ENCODE measurements at places on chromosomes 7 and 10.

GRCh38 chr7:11317766-11318165 lies 344.1 kb downstream of the PHF14 start:
- DNase-seq: no peak

DNA sequence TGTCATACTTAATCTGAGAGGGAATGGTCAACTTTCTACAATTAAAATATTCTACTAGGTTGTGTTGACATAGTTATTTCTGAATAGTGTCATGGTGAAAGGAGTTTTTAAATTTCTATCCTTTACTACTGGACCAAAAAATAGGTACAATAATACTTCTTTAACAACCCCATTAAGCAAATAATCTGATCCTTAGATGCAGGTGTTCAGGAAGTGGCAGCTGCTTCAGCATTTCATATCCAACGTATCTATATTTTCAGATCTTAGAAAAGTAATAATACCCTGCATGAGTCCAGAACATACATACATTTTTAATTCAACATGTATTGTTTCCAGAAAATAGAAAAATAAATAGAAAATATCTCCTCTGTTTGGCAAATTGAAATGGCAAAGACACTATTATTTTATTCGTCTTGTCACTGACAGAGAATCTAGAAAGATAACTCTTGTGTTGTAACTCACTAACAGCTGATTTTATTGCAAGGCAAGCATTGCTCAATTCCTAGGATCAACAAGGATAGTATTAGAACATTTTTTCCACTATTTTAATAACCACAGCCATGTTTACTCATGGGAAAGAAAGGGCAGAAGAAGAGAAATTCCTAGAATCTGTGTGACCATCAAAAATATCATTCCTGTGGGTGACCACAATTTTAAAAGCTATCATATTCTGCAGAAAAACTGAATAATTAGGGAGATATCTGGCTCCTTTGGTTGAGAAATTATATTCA lies 159.3 kb upstream of the CNTNAP2 start:
- DNase-seq: no peak

DNA sequence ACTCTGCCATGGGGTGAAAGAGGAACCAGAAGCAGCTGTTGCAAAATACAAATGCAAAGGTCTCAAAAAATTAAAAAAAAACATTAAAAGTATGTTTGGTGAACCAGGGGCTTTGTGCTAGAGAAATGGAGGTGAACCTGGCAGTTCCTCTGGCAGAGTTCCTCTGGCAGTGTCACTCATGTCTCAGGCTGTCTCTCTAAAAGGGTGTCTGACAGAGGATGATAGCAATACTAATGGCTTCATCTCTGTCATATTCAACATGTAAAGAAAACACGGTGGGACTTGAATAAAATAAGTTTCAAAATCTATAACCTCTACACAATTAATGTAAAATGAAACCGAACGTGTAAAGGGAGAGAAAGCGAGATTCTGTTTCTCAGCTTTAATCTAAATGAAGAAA lies 375.7 kb upstream of the VWC2 start:
- no peak for DNase-seq

DNA sequence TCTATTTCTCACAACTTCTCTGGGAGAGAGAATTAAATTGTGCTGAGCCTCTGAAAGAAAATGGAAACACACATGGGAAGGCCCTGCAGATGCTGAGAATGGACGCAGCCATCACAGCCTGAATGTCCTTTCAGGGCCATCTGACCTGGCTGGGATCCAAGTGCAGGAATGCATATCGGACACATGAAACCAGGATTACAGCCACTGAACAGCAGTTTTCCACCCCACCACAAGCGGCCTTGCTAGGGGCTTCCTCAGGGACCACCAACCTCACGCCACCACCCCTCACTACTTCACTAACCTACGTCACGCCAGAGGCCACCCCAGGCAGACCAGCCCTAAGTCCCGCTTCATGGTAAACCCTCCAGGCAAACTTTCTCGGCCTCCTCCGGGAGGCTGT lies 103.3 kb downstream of the DIP2C start:
- peak; percentile 34 for DNase-seq

GRCh38 chr7:152513861-152514770 lies 78.3 kb upstream of the KMT2C start:
- DNase-seq: no peak

- peak; percentile 74 for DNase-seq
Measured at GRCh38 chr10:71268247-71268691, 50.8 kb upstream of the SLC29A3 start.

DNA sequence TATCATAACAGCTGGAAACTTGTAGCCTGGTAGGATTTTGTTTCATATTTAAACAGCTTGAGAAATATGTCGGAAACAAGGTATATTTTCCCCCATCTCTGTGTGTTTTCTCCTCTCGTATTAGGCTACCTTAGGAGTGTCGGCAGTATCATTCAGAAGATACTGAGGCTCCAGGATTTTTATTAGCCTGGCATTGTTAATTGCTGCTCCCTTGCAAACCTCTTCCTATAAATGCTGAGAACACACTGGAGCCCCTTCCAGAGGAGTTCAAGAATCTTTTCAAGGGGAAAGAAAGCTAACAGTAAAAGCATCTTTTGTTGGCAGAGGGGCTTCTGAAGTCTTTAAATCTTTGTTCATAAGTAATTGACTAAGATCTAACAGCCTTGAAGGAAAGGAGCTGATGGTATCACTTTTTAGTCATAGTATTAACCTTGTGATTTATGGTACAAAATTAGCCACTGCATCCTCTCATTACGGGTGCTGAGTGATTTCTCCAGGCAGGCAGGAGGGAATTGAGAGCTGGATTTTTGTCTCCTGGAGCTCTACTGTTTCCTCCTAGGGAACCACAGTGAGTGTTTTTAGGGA lies 998.7 kb downstream of the LRMDA start:
- no peak for DNase-seq

GRCh38 chr7:156932006-156932405 lies 17.5 kb upstream of the NOM1 start:
- no peak for DNase-seq

DNA sequence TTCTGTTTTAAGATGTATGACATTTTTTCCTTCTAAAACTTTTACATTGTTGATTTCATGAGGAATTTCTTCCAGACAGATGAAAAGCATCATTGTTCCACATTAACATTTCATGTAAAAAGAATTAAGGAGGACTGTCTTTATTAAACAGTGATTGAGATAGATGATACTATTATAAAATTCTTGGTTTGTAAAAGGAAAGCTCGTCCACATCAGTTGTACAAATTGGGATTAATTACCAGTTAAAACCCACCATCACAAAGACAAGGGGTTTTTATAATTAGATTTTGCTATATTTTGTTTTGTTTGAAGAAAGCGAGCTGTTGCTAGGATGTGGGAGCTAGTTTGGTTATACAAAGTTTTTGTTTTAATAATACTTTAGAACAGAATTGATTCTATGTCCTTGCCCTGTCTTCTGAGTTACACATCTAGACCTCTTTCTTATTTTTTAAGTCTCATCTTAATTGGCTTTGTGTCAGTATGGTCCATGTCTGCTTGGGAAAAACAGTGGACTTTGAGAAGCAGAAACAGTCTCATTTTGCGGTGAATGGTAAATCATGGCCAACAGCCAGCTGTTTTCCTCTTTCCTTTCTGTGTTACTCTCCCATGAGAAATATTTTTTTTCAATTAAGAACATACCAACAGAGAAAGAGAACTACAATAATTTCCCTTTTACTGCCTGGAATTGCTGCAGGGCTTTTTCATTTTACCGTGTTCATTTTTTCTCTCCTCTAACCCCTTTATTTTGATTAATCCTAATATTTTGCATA lies 3.2 kb downstream of the TES start:
- no peak for DNase-seq

GRCh38 chr7:114070246-114070645 lies 151.4 kb upstream of the PPP1R3A start:
- DNase-seq: no peak

GRCh38 chr10:117503244-117504205 lies 39.0 kb upstream of the EMX2 start:
- DNase-seq: no peak

DNA sequence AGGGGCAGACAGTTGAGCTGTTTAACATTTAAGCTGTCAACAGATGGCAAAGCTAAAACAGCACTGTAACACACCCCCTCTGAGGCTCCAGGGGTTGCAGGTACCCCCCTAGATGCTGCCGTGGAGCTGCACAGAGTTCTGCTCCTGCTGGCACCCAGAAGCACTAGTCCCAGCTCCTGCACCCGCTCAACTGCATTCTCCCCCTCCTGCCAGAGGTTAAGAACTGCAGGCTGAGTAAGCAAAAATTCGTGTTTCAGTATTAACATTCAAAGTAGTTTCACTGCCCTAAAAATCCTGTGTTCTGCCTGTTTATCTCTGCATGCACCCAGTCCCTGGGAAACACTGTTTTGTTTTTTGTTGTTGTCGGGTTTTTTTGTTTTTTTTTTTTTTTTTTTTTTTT lies 790.8 kb upstream of the KCND2 start:
- DNase-seq: no peak

DNA sequence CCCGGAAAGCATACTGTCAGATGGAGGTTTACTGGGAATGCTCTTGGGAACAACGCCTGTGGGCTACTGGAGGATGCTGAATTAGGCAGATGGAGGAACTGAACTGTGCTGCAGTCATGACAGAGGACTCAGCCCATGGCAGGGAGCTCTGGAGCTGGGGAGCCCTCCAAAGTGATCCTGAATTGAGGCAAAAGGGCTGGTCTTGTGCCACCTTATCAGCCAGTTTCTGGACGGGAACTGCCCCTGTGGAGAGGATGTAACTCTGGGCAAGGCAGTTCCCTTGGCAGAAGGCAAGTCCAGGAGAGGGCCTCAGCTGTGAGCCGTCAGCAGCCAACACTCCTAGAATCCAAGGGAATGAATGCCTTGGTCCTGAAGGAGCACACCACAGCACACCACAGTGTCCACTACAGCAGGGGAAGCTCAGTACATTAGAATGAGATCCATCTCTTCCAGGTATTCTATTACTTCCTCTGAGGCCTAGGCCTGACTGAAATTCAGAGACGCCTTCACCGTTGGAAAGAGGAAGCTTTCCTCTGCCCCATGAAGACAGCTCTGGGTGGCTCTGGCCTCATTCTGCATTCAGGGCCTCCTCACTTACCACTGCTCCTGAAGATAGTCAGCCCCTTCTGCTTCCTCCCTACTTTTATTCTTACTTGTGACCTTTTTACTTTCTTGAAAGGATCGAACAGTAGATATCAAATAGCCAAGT lies 139.6 kb upstream of the GPR26 start:
- no peak for DNase-seq

GRCh38 chr7:80763289-80763688 lies 124.8 kb downstream of the CD36 start:
- no peak for DNase-seq

GRCh38 chr10:35498693-35499092 lies 106.4 kb upstream of the GJD4 start:
- DNase-seq: no peak

GRCh38 chr7:1106793-1107421 lies 19.0 kb downstream of the GPER1 start:
- peak; percentile 64 for DNase-seq

DNA sequence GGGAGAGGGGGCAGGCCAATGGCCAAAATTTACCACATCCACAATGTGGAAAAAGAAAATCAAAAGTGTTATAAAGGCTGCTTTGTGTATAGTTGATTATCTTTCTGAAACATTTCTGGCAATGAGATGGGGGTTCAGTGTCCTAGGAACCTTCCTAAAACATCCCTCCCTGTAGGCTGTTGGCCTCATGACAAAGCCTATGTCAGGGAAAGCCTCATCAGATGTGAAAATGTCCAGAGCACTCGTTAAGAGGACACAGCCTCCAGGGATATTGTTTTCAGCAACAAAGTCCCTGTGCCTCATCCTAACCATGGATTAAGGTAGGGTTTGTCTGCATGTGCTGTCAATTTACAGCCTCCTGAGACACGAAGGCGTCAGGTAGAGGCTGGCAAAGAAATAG lies 17.0 kb downstream of the SUN3 start:
- DNase-seq: no peak

DNA sequence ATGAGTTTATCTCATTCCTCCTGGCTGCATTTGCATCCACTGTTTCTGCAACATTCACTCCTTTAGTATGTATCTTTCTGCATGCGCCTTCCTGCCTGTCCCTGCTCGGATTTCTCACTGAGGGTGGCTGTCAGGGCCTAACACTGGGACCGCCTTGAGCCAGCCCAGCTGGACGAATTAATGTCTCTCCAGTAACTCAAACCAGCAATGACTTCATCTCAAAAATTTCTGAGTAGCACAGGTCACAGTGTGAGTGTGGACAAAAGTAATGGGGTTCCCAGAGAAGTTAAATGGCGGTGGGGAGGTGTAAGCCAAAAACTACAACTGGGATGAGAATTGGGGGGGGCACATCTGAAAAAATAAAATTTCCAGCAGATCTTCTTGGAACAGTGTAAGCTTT lies 444.0 kb upstream of the MGMT start:
- no peak for DNase-seq

- no peak for DNase-seq
Measured at GRCh38 chr10:80517416-80518142, 20.1 kb upstream of the SH2D4B start.

GRCh38 chr10:132644527-132645246 lies 107.1 kb downstream of the INPP5A start:
- no peak for DNase-seq

DNA sequence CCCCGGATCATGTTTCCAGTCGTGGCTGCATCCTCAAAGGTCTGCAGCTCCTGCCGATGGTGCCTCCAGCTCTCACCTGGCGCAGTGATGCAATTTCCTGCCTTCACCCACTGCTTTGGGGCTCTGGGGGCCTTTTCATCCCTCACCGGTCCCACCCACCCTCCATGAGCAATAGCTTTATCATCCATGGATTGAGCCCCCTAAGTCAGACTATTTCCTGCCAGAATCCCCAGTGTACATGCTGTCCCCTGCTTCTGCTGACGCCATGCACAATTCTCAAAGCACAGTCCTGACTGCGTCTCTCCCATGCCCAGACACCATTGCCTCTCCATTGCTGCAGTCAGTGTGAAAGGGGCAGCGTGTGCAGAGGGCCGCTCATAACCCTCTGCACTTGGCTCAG lies 49.7 kb downstream of the FAM241B start:
- no peak for DNase-seq

DNA sequence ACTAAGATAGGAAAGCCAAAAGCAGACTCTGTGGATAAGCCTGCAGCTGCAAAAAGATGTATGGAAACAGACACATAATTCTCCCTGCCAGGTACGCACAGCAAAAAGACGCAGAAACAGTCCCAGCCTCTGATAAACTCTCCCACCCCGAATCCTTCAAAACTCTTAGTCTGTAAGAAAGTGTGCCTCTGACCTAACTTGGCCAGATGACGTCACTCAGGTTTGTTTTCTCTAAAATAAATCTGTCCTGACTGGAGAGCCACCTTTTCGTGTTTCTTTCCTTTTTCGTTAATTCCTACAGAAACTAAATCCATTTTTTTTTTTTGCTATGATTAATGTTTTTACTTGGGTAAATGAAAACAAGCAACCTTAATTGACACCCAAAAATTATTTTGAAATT lies 793.8 kb downstream of the SORCS1 start:
- DNase-seq: no peak

- no peak for DNase-seq
Measured at GRCh38 chr10:29276251-29276850, 12.5 kb upstream of the LYZL1 start.

- no peak for DNase-seq
Measured at GRCh38 chr10:71362141-71362540, 34.6 kb upstream of the CDH23 start.

- no peak for DNase-seq
Measured at GRCh38 chr7:27961255-27961654, 219.3 kb downstream of the JAZF1 start.

GRCh38 chr10:95389982-95390381 lies 99.2 kb upstream of the PDLIM1 start:
- DNase-seq: no peak

Data from cerebellar cortex (tissue), 1 donor.